Stimulated activated CD4-positive, alpha-beta T cell treated with anti-CD3 and anti-CD28 coated beads, Interleukin-1b, Interleukin-23, amount 100 ng/mL, for 4 hours (primary cell): ENCODE measurements at places on chromosomes 13 and 19.

DNA sequence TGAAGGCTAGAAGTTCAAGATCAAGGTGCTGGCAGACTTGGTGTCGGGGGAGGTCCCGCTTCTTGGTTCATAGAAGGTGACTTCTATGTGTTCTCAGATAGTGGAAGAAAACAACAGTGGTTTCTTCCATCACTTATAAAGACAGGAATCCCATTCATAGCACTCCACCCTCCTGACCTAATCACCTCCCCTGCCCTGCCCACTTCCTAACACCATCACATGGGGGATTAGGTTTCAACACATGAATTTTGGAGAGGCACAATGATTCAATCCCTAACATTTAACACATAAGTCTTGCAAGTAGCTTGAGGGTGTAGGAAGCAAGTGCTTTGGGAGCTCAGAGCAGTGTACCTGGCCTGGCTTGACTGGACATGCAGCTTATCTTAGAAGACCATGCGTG is 142.8 kb upstream of the TSHZ3 start:
- no peak for DNase-seq

GRCh38 chr13:66077132-66077689 is 1152.9 kb downstream of the PCDH9 start:
- DNase-seq: no peak

DNA sequence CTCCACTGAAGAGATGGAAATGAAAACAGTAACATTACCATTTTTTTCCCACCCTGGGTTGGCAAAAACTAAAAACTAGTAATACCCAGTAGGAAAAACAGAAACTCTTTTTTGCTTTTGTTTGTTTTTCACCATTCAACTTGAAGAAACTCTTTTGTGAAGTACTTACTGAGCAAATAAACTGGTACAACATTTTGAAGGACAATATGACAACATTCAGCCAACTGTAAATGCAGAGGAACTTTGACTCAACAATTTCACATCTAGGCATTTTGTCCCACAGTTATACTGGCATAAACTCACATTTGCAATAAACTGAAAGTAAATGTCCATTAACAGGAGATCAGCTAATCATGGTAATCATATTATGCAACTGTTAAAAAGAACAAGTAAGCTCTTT is 152.5 kb downstream of the RNF17 start:
- DNase-seq: no peak

DNA sequence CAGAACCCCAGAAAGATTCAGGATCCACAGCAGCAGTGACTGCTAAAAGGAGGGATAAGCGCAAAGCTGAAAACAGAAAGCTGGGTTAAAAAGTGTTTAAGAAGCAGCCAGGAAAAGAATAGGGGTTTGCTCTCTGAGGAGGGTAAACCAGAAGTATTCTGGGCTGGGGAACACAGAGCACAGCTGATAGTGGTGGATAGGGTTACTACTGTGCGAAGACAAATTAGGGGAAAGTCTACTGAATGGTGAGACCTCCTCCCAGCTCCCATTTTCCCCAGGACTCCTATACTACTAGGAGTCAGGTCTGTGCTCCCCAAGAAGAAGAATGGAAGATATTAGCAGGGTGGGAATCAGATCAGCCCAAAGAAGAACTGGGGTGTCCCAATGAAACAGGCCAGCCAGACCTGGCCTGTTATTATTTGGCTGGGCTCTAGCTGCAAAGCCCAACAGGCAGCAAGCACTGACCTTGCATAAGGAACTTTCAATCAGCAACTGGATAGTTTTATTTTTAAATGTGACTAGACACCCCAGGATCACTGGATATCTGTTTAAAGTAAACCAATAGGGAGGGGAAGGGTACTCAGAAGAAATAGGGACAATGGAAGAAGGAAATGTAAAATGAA is 43.5 kb upstream of the SERTM1 start:
- no peak for DNase-seq

GRCh38 chr13:95275322-95276036 is 25.8 kb downstream of the ABCC4 start:
- no peak for DNase-seq

DNA sequence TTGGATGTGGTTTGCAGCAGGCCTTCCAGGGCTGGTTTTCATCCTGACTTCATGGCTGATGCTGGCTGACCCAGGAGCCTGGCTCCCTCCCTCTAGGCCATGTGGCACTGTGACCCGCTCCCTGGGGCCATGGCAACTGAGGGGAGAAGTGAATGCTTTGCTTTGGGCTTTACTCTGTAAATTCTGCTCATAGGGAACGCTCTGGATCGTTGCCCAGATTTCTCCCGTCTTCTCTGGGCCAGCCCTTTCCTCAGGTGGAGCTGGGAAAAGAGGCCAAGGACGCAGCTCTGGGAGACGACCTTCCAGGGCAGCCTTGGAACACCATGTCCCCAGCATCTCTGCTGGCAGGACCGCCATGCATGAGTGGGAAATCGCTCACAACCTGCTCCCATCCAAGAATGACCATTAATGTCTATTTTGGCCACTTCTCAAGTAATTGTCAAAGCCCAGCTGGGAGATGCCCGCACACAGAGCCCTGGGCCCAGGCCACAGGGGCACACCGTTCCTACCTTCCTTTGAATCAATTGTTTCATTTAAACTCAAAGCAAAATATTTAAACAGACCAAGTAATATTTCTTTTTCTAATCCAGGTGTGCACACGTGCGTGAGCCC is 321.8 kb downstream of the TEX29 start:
- no peak for DNase-seq

DNA sequence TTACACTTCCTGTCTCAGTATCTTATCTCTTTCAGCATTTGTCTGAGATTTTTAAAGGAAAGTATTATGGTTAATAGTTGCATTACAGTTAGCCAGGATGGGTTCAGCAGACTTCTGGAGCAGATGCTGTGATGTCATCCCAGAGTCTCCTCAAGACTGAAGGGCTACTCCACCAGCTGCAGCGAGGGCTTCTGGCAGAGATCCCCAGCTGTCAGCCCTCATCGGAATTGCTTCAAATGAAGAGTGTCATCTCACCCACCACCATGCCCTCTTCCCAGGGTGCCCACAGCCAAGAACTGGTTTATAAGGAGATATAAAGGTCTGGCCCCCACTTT is 84.4 kb downstream of the FAM216B start:
- DNase-seq: no peak

- no peak for DNase-seq
These were observed 1519.2 kb downstream of the EFNB2 start for GRCh38 chr13:105016266-105016665.

GRCh38 chr19:19064811-19065745 is 1.3 kb downstream of the SLC25A42 start:
- peak; percentile 3 for DNase-seq

DNA sequence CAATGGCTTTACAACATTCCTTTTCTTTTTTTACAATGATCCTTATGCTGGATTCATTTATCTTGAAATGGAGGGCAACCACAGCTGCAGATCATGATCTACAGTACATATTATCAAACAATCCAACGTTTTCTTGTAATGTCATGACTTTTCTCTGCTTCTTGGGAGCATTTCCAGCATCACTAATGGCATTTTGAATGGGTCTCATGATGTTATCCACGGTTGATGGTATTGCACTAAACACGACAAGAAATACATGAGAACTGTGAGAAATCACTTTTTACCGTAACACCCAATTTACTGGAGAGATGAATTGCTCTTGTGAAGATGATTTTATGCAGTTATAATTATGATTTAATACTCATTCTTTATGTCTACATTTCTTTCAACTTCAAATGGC is 16.2 kb upstream of the ACOD1 start:
- DNase-seq: no peak

DNA sequence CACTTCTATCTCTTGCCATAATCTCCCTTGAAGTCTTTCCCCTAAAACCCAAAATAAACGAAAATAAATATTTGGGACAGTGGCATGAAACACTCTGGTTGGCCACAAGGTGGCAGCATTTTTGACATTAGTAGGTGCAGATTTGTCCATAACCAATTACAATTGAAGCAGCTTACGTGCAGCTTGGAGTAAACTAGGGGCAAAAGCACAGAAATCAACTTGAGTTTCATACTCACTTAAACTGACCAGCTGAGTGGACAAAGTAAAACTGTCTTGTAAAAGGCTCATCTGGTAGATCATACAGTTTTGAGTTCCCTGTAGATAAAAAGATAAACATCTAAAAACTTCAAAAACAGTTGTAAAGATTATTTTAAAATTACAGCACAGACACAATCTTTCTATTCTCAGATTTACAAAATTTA is 18.8 kb downstream of the PDCD5 start:
- DNase-seq: peak; percentile 45

DNA sequence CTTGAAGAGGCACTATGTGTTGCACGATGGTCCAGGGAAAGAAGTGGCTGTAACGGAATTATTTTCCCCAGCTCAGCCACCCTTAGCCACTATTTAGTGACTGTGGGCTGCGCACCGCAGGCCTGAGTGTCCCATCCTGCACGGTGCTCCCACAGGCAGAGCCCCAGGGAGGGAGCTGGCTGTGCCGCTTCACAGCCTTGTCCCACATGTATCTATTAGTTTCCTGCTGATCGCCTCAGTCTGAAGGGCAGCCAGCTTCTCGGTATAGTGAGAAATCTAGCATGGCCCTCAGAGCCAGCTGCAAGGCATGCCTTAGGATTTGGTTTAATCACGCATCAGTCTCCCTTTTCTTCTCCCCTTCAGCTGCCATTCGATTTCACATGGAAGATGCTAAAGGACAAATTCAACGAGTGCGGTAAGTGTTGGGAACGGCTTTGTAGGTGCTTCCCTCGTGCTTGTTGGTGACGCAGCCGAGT is 15.7 kb downstream of the PRAM1 start:
- no peak for DNase-seq

DNA sequence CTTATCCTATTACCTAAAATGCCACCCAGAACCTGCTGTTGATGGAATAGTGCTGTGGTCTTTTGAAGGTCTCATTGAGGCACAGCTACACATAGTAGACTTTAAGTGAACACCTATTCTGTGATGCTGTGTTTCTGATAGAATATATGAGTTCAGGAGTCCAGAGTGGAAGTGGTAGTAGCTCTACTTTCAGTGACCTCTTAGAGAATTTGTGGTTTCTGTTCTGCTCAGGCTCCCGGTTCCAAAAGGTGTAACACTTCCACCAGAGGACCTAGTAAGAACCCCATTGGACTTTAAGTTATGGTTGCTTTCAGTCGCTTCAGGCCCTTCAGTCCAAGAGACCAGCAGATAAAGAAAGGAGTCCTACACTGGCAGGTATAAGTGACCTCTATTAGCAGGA is 11.4 kb upstream of the MYCBP2 start:
- no peak for DNase-seq

DNA sequence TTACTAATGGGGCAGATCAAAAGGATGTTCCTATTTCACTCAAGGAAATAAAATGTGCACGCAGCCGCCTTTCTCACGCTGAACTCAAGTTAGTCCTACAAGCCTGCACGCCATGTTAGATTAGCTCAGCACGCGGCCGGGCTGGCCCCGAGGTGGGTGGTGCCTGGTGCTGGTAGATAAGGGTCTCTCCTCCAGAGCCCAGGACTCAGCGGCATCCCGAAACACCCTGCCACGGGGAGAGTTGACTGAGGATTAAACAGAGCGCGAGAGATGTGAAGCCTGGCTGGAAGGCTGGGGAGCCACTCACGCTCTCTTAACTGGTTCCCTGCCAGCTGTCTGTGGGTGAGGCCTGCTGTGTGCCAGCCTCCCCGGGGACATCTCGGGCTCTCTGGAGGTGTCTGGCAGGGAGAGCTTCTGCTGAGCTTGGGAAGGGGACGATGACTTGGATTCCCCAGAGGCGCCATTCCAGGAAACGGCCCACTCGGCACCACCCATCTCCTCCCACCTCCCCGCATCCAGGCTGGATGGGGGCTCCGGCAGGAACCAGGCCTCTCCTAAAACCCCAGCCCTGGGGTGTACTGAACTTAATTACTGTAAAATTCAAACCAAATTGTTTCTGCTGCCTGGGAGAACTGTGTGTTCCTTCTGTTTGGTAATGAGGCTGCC is 122.2 kb downstream of the KDM4B start:
- DNase-seq: no peak

- DNase-seq: no peak
These were observed 89.8 kb upstream of the LSM14A start for GRCh38 chr19:34082289-34083077.

DNA sequence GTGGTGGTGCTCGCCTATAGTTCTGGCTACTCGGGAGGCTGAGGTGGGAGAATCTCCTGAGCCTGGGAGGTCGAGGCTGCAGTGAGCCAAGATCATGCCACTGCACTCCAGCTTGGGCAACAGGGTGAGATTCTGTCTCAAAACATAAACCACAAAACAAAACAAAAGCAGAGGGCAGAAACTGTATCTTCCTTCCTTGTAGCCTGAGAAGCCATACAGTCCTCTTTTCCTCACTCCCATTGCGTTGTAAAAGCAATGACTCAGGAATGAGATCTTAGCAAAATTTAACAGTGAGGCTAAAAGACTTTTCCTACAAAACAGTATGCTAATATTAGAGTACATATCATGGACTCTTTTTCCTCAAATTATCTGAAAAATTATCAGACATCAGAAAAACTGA is 130.9 kb downstream of the SHISA2 start:
- DNase-seq: no peak

DNA sequence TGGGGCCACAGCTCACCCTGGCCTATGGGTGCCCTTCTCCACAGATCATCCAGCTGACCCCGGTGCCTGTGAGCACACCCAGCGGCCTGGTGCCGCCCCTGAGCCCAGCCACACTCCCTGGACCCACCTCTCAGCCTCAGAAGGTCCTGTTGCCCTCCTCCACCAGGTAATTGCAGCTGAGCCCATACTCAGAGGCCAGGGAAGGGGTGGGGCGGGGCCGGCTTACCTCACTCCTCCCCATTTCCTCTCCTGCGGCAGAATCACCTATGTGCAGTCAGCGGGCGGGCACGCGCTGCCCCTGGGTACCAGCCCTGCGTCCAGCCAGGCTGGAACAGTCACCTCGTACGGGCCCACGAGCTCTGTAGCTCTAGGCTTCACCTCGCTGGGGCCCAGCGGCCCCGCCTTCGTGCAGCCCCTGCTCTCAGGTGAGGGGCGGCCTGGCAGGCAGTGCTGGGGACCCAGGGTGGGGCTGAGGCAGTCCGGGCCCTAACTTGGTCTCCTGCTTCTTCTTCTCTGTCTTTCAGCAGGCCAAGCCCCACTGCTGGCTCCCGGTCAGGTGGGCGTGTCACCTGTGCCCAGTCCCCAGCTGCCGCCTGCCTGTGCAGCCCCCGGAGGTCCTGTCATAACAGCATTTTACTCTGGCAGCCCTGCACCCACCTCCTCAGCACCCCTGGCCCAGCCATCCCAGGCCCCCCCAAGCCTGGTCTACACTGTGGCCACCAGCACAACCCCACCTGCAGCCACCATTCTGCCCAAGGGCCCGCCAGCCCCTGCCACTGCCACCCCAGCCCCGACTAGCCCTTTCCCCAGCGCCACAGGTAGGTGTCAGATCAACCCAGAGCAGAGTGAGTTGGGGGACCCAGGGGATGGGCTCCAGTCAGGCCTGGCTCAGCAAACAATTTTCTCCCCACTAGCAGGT is 9.6 kb upstream of the PRR19 start:
- DNase-seq: no peak

GRCh38 chr13:28171266-28171665 is 32.9 kb downstream of the PAN3 start:
- no peak for DNase-seq

GRCh38 chr19:21045028-21045427 is 24.6 kb downstream of the ZNF430 start:
- no peak for DNase-seq
